ENCODE measurements at places on chromosomes 6 and 20. TPM values are rescaled to one million over a fixed set of nuclear protein-coding genes. Genes with fewer than 3 reads are reported as not detected.
A peak's percentile ranks its signal among the peaks of the same experiment; 100 is the strongest.

GRCh38 chr6:7172649-7173048 lies 64.9 kb downstream of the RREB1 start:
- no peak for DNase-seq

Gene COL20A1
- total RNA-seq = not detected

DNA sequence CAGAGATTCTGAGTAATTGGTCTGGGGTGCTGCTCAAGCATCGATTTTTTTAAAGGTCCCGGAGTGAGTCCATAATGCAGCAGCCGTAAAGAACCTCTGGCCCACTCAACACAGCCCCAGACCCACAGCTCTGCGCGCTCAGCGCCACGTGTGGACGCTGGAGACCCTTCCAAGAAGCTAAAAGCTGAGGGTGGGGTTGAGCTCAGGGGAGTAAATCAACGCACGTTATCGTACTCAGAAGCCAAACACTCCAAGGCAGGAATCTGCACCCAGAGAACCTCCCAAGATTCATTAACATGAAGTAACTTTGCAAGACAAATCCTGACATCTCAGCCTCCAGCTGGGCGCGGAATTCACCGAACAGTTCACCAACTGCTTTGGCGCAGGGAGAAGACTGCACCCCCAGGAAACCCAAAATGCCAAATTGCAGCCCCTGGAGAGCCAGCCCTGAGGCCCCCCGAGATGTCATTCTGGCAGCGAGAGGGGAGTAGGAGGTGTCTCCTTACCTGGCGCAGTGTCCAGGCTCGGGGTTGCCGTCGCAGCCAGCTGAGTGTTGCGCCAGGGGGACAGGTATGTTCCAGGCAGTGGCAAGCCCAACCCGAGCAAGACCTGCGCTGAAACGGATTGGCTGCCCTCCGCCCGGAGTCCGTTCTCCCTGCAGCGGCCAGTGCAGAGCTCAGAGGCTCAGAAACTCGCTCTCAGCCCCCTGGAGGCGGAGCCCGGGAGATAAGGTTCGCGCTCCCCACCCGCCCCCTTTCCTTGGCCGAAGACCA lies at the start of gene COL21A1:
TSS of gene COL21A1 (minus strand) at position 700 of the 773 bp plus-strand sequence. CDS start 64,962 bp downstream, outside the sequence.
- DNase-seq = peak; percentile 66

- no peak for DNase-seq
Observed at GRCh38 chr6:13474360-13474759, 13.0 kb downstream of the GFOD1 start.

Gene HEY2
- total RNA-seq = 66.8 TPM

DNA sequence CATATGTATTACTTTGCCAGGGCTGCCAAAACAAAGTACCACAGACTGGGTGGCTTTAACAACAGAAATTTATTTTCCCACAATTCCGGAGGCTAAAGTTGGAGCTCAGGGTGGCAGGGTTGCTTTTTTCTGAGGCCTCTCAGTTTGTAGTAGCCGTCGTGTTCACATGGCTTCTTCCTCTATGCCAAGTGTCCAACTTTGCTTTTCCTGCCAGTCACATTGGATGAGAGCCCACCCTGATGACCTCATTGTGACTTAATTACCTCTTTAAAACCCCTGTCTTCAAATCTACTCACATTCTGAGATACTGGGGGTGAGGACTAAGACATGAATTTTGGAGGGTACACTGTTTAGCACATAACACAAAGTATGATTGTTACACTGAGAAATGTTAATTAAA lies 9.9 kb upstream of the ECT2L start:
- no peak for DNase-seq

Gene RING1
- total RNA-seq = 30.1 TPM

DNA sequence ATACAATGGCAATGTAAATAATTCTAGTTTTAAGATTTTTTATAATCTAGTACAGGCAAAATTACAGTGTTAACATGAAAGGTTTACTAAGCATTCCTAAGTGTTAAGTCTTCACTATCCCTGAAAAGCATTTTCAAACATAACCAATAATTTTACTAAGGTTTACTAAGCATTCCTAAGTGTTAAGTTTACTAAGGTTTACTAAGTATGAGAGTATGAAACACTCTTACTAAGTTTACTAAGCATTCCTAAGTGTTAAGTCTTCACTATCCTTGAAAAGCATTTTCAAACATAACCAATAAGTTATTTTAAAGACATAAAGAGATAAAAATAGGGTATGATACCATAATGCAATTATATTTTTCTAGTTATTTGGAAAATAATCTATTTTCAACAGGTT lies 82.6 kb downstream of the PRSS35 start:
- no peak for DNase-seq

DNA sequence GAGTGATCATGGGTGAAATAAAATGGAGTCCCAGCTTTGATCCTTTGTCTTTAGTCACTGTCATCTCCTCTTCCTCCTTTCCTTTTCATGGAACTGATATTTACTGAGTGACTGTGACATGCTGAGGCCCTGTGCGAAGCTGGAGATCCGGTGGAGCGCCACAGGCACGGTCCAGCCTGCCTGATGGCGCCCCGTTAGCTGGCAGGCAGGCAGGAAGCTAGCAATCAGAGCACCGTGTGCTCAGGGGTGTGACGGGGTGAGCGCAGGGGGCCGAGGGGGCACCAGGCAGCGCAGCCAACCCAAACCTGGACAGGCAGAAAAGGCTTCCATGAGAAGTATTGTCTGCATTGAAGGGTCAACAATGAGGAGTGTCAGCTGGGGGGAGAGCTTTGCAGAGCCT lies 100.2 kb upstream of the AKAP12 start:
- DNase-seq = no peak

- DNase-seq = peak; percentile 90
Observed at GRCh38 chr6:44237813-44238433, 9.0 kb upstream of the HSP90AB1 start.

DNA sequence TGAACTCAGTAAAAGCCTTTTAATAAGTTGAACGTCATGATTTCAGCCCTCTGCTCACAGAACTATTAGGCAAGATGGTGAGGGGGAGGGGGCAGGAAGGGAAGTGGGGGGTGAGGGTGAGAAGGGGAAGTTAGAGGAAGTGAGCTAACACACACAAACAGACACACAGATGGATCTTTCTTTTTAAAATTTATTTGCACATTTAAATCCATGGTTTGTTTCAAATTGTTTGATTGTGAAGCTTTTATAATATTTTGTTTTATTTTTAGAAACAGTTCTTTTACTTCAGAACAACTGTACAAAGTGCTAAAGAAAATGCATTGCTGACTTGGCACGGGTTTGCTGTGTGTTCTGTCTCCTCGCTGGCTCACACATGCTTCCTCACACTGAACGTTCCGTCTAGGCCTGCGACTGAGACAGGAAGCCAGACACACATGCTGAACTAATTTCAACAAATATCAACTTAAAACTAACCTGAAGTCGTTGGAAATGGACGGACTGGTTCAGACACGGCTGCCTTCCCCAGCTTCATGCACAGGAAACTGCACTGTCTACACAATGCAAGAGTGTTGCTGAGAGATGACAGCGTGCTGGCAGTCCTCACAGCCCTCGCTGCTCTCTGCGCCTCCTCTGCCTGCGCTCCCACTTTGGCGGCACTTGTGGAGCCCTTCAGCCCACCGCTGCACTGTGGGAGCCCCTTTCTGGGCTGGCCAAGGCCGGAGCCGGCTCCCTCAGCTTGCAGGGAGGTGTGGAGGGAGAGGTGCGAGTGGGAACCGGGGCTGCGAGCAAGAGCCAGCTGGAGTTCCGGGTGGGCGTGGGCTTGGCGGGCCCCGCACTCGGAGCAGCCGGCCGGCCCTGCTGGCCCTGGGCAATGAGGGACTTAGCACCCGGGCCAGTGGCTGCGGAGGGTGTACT lies 8.1 kb upstream of the ZBP1 start:
- peak; percentile 49 for DNase-seq

- DNase-seq = peak; percentile 81
Observed at GRCh38 chr20:3239026-3239866, at the start of gene SLC4A11. Gene SLC4A11 (minus strand): TSS chr20:3239190. CDS start chr20:3239137, 53 bp downstream.

Gene BTN1A1
- not detected for total RNA-seq

- no peak for DNase-seq
Observed at GRCh38 chr6:151502499-151502898, 8.7 kb downstream of the CCDC170 start.

Gene C20orf141
- total RNA-seq = not detected

DNA sequence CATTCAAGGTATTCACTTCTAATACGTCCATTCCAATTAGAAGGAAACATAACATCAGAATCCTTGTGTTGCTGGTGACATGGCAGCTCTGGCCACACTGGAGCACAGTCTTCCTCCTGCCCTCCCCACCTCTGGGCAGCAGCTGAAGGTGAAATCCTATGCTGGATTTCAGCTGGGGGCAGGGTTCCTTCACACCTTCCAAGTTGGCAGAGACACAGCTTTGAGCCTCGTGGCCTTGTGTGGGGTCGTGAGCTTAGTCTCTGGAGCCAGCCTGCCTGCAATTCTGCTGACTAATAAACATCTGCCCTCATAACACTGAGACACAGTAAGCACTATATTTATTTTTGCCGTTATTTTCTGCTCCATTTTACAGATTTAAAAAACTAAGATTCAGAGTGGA lies 218.9 kb upstream of the RIN2 start:
- DNase-seq = no peak

Gene STX16
- total RNA-seq = 24.8 TPM

- no peak for DNase-seq
Observed at GRCh38 chr6:121055572-121056163, 278.6 kb downstream of the TBC1D32 start.

GRCh38 chr6:135814043-135814442 lies 37.5 kb upstream of the PDE7B start:
- DNase-seq = no peak

DNA sequence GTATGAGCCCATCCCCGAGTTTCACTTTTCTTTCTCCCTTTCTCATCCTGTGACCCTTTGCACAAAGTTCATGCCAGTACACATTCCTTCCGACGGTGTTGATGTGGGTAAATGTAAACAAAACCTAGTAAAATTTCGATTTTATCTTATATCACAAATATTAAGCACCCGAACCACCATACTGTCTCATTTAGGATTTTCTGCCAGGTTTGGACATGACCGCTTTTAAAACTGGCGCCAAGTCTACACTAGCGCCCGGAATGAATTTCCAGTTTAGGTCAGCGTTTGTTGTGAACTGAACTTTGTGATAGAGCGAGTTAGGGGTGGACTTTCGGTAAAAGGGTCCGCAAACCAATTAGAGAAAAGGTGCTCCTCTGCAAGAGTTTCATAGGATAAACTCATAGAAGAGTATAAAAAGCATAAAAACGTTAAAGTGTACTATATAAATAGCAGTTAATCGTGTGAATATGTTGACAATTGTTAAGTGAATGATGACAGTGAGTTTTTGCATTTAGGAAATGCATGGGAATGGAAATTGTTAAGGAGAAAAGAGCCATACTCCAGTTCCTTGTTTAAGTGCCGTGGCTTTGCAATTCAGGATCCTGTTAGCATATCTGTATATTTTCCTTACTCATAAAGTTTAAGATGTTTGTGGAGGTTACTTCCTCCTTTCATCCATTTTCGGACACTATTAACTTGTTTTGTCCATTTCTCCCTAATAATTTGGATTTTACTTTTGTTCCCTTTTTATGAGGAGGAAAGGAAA lies 937 bp downstream of the AKAP7 start:
- no peak for DNase-seq

Gene IL17A
- total RNA-seq = not detected

GRCh38 chr20:50916257-50916656 lies 15.0 kb downstream of the ADNP start:
- no peak for DNase-seq

GRCh38 chr20:53227523-53227922 lies 255.4 kb downstream of the TSHZ2 start:
- DNase-seq = no peak

DNA sequence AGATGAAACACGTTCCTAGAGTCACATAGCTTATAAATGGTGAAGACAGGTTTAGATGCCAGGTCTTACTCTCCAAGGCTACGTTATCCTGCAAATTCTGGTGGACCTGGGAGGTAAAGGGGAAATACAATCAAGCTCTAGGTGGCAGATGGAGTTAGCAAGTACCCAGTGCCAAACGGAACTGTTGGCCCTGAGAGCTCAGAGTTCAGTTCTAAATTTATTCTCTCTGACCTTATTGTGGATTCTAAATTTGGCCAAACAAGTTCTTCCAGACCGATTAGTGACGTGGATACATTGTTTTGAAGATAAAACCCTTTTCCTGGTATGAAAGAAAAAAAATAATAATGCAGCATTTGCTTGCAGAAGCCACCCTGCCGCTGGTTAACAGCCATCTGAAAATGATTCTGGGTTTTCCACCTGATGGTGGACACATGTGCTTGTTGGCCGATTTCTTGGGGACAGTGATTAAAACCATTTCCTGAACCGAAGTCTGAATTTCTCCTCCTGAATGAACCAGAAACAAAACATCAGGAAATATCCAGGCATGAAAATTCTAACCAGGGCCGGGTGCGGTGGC lies 32.5 kb downstream of the RIPOR3 start:
- no peak for DNase-seq

Gene PRL
- total RNA-seq = not detected

DNA sequence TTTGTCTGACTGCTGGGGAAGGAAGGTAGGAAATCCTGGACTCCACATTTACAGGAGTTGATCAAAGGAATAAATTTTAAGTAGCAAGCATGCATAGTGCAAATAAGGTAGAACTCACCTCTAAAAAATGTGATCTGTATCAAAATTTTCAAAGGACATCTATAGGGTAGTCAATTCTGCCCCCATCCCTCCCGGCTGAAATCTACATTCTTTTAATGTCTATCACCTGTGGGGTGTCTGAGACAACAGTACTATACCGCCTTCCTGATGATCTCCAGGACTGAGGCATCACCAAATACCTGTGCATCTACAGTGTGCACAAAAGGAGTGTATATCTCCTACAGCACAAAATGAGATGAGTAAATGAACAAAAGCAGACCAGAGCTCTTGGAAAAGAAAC lies 19.9 kb downstream of the CPNE1 start:
- DNase-seq = no peak

GRCh38 chr6:209432-210103 lies 82.7 kb upstream of the DUSP22 start:
- no peak for DNase-seq

- DNase-seq = no peak
Observed at GRCh38 chr6:131803007-131803769, 4.6 kb upstream of the ENPP1 start.

- no peak for DNase-seq
Observed at GRCh38 chr20:59939052-59939878, 840 bp downstream of the PPP1R3D start.

- no peak for DNase-seq
Observed at GRCh38 chr6:170128811-170129681, 161.8 kb downstream of the DLL1 start.

Gene DAAM2
- total RNA-seq = 16.1 TPM

GRCh38 chr6:4899249-4900034 lies 104.4 kb downstream of the RPP40 start:
- DNase-seq = no peak

Gene DEFB114
- total RNA-seq = not detected

DNA sequence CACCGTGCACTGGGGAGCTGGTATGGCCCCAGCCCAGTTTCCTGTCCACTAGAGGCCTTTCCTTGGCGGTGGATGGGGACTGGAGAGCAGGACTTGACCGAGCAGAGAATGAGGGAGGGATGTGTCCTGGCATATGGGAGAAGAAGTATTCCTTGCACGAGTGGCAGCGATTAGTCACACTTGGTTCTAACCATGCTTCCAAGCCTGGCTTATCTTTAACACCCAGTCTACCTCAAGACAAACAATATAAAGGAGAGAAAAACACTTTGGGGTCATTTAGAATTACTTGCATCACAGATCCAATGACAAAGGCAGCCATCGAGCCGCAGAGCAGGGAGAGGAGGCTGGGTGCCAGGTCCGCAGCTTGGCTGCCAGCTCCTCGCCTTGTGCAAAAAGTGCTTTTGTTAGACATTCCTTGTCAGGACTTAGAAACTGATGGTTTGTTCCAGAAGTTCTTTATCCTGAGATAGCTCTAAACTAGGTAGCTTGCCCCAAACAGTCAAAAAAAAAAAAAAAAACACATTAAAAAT lies 214.9 kb upstream of the GMDS start:
- no peak for DNase-seq

Gene SAMD5
- 0.67 TPM for total RNA-seq
